ENCODE measurements at places on chromosomes 3 and 15. TPM values are rescaled to one million over a fixed set of nuclear protein-coding genes. Genes with fewer than 3 reads are reported as not detected.
A peak's percentile ranks its signal among the peaks of the same experiment; 100 is the strongest.

DNA sequence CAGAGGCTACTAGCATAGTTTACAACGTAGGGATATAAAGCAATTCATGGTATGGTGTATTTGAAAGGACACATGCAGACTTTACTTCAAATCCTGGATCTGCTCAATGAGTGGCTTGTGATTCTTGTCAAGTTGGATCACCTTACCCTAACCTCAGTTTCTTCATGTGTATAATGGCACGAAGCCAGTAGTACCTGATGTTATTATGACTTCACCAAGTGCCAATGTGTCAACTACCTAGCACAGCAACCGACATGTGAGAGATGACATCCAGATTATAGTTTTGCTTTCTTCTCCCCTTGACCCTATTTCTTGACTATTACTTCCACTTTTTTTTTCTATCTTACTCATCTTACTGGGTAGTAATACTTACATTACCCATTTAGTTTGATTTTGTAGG is 304.5 kb downstream of the RBMS3 start:
- DNase-seq = no peak

DNA sequence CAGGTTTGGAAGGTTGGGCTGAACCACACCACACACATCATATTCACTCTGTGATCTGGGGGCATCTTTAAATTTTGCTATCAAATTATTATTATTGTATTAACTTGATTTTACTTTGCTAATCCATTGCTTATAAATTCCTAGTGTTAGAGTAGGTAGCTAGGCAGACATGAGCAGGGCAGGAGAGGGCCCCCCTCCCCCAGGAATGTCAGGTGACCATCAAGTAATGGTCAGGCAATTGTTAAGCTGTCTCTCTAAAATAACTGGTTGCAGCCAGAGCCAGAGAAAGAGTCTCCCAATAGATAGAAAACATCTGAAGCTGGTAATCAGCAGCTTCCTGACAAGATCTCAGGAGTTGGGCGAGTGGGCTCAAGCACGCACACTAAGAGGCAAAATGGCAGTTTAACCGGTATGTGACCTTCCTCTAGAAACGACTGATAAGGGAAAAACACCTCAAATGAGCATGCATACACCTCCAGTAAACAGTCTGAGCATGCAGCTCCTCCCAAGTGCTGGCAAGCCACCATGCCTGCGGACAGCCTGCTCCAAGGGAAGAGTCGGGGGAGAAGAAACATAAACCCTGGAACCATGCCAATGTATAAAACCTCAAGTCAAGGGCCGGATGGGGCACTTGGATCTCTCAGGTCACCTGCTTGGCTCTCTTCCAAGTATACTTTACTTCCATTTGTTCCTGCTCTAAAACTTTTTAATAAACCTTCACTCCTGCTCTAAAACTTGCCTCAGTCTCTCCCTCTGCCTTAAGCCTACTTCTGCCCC is 3.1 kb upstream of the CXCR6 start:
- DNase-seq = no peak

GRCh38 chr3:60660026-60660425 is 591.2 kb downstream of the FHIT start:
- no peak for DNase-seq

- peak; percentile 43 for DNase-seq
Measured at GRCh38 chr3:101128786-101129185, 135.6 kb upstream of the ABI3BP start.

DNA sequence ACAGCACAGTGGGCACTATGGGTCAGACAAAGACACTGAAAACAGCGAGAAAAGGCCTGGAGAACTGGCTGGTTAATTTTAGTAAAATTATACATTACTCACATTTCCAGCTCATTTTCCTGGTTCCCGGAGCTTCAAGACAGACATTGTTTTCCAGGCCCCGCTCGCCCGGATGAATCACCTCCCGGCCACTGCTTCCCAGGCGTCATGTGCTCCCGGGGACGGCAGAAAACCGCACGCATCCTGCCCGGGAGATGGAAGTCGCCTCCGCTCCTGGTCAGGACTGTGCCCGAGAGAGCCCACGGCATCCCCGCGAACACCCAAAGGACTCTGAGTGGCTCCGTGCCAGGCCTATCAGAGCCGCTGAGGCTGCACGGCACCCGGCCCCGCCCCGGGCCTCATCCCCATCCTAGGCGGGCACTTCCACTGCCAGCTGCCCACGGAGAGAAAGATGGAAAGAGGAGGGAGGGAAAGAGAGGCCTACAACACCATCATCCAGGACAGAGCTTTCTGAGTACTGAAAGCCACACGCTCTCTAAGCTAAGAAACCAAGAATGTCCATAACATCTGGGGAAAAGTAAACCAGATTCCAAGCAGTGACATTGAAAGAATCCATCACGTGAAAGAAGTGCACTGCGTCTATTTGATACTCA is 75.1 kb downstream of the VGLL4 start:
- DNase-seq = peak; percentile 64

- peak; percentile 17 for DNase-seq
Measured at GRCh38 chr15:31151301-31152233, 50.0 kb upstream of the TRPM1 start.

- DNase-seq = no peak
Measured at GRCh38 chr3:33211444-33211843, 7.2 kb downstream of the SUSD5 start.

Gene MOBP
- total RNA-seq = not detected

Gene CPN2
- not detected for total RNA-seq

Gene C3orf70
- 33.5 TPM for total RNA-seq

Gene ZNF620
- 1.3 TPM for total RNA-seq

Gene CDCP1
- total RNA-seq = 17.5 TPM

Measured in stomach (tissue), 19 donors.